ENCODE measurements at places on chromosomes 3 and 15. TPM values are rescaled to one million over a fixed set of nuclear protein-coding genes. Genes with fewer than 3 reads are reported as not detected.

DNA sequence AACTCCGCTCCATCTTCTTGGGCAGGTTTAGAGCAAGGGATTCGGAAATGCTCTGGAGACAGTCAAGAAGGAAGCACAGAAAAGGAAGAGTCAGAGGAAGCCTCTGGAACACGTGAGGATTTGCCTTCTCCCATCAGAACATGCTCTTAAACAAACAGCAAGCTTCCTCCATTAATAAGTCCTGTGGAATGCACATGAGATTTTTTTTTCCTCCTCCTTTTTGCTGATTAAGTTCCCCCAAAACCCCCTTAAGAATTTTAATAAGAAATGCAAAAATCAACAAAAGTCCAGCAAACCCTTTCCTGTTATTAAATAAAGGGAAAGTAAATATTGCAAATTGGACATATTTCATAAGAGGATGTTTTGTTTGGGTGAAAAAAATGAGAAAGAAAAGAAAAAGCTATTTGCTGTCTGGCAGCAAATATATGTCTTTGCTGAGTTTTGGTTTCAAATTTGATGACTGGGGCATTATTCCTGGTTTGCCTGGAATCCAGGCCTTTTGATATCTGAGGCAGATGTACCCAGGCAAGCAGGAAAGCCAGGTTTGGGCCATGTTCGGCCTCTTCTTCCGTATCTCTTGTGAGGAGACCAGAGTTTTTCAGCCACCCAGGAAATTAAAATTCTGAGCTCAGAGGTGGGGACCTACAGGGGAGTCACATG, 7.9 kb upstream of the TSEN2 start:
- DNase-seq = no peak

Gene MYO5A
- total RNA-seq = 7.9 TPM

Gene GMNC
- total RNA-seq = 4.4 TPM

Gene TPRG1
- 3.3 TPM for total RNA-seq

DNA sequence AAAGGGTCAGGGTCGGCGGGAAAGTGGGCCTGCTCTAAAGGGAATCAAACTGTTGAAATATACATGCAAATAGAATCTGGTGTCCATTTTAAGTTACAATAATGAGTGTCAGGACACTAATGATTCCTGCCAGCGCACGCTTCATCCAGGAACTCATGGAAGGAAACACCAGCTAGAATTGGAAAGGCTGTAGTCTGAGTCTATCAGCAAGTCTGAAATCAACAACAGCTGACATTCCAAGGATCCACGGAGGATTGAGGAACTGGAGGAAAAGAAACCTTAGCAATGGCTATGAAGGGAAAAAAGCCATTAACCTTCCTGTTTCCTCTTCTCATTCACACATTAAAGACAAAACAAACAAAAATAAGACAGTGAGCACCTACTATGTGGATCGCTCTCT, 1063.1 kb downstream of the NTRK3 start:
- no peak for DNase-seq

GRCh38 chr3:20068512-20069177, 28.4 kb downstream of the KAT2B start:
- no peak for DNase-seq

DNA sequence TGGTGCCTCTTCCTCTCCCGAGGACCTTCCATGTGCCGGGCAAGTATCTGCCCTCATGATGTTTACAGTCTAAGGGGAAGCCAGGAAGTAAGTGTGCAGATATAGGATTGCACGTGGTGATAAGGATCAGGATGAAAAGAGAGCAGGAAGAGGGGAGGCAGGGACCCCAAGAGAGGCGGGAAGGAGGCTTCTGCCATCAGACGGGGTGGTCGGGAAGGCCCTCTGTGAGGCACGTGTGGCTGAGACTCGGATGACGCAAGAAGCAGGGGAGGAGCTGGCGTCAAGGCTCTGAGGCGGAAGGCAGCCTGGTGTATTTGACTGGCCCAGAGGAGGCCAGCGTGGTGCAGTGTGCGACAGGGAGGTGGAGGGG, 762 bp upstream of the IQSEC1 start:
- DNase-seq = no peak

GRCh38 chr3:33937628-33938027, 139.2 kb downstream of the PDCD6IP start:
- DNase-seq = no peak

Gene SLC28A2
- not detected for total RNA-seq

GRCh38 chr3:55702822-55703221, 215.7 kb upstream of the WNT5A start:
- no peak for DNase-seq

DNA sequence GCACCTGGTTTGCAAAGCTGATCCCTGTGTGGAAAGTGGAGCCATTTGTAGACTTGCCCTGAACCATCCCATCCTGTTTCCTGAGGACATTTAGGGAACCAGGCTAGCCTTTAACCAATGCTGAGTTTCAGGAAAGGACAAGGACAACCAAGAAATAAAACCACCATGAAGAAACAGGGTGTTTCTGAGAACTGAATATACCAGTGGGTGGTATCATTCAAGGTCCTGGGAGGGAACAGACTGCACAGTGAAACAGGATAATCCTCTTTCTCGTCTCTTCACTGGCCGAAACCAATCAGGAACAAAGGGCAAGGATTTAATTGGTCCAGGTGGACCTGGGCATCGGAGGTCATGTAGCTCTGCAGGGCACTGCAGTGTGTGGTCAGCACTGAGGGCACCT, 21.8 kb downstream of the ZNF860 start:
- no peak for DNase-seq
